ENCODE measurements at places on chromosomes 4 and X. TPM values are rescaled to one million over a fixed set of nuclear protein-coding genes. Genes with fewer than 3 reads are reported as not detected.

DNA sequence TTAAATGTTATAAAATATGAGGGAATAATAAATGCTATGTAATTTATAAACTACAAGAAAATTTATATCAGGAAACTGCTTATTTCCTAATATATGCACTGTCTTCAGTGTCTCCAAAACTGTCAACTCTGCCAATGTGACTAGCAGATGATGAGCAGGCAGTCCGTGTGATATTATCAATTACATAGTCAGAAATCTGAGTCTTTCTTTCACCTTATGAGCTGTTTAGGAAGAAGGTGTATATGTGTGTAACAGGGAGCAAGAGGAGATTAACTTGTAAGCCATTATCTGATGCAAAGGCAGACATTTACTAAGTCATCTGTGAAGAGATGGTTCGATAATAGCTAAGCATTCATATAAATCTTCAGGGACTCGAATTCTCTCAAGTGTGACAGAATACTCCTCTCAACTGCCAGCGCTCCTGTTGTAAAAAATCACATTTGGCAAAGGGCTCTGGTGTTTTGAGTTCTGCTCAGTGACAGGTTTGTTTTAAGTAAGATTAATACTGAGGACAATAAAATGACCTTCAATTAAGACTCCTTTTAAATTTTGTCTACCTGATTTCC is 79.7 kb downstream of the SNCA start:
- no peak for DNase-seq

GRCh38 chr4:24952667-24953066 is 39.8 kb upstream of the CCDC149 start:
- no peak for DNase-seq

The GAB3 gene
- total RNA-seq: 4.0 TPM

DNA sequence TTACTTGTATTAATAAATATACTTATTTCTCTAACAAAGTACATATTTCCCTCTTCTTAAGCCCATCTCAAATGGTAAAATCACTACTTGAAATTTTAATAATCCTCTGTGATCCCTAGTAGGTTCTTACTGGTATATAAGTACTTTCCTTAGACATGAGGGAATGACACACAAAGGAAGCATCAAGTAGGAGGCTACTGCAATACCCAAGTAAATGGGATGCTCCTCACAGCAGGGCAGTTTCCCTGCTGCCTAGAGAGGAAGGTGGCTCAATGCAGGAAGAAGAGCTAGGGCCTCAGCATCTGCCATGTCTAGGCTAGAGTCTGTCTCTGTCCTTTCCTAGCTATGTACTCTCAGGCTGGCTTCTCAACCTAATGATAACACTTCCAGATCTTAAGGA is 122.1 kb upstream of the DIPK2B start:
- DNase-seq: no peak

The PCDH18 gene
- total RNA-seq: not detected

GRCh38 chr4:158192439-158193158 is 17.7 kb upstream of the TMEM144 start:
- no peak for DNase-seq

- no peak for DNase-seq
Observed at GRCh38 chr4:128861856-128862518, 52.5 kb downstream of the JADE1 start.

The C4orf51 gene
- not detected for total RNA-seq

The PPBP gene
- total RNA-seq: not detected

The DUSP9 gene
- total RNA-seq: not detected

The PABPC5 gene
- not detected for total RNA-seq

- DNase-seq: no peak
Observed at GRCh38 chr4:103076747-103077347, at the start of gene SLC9B2. TSS of gene SLC9B2 (minus strand) at chr4:103076761. CDS start at chr4:103067550, 9,211 bp downstream.

DNA sequence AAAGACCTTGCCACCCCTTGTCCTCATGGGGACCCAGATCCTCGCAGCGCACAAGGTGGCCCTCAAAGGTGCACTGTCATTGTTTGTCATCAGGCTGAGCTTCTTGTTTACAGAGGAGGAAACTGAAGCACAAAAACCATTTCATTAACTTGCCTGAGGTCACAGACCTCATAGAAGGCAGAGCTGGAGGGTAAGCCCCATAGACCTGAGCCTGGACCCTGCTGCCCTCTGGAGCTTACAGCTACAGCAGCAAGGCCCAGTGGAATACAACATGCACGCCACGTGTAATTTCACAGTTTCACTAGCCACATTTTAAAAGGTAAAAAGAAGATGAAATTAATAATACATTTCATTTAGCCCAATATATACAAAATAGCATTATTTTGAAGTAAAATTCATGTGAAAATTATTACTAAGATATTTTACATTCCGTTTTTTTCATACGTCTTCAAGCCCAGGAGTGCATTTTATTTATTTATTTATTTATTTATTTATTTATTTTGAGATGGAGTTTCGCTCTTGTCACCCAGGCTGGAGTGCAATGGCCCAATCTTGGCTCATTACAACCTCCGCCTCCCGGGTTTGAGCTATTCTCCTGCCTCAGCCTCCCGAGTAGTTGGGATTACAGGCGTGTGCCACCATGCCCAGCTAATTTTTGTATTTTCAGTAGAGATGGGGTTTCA is 8.8 kb downstream of the JAKMIP1 start:
- DNase-seq: no peak

GRCh38 chr4:152369902-152370295 is 166.0 kb downstream of the FBXW7 start:
- no peak for DNase-seq

The PRPS2 gene
- total RNA-seq: 118 TPM

GRCh38 chr4:150385606-150386005 is 196.3 kb upstream of the MAB21L2 start:
- no peak for DNase-seq

- DNase-seq: no peak
Observed at GRCh38 chrX:130262231-130262630, 6.5 kb downstream of the ZNF280C start.

- DNase-seq: no peak
Observed at GRCh38 chrX:118174516-118175098, 58.0 kb upstream of the KLHL13 start.

The UBL4A gene
- total RNA-seq: 39.6 TPM

The LRRC66 gene
- total RNA-seq: 0.19 TPM

DNA sequence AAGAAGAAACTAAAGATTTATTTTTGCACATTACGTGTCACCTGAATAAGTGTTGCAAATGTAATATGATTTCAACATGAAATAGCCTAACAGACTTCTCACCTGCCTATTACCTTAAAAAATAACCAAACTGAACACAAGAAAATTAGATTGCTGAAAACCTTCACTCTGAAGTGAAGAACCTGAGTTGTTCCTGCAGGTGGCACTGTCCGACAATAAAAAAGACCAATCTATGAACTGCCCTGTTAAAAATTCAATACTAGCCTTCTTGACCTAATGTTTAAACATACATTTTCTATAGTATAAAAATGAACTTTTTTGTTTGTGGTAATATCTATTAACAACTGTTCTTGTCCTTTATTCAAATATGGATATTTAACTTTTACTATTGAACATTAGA is 69.2 kb upstream of the PNPLA4 start:
- peak; percentile 2 for DNase-seq

The ADAM29 gene
- not detected for total RNA-seq

GRCh38 chrX:105471597-105471996 is 251.1 kb upstream of the TEX13A start:
- DNase-seq: no peak

GRCh38 chr4:99323756-99324155 is 2.6 kb upstream of the ADH1B start:
- DNase-seq: no peak

DNA sequence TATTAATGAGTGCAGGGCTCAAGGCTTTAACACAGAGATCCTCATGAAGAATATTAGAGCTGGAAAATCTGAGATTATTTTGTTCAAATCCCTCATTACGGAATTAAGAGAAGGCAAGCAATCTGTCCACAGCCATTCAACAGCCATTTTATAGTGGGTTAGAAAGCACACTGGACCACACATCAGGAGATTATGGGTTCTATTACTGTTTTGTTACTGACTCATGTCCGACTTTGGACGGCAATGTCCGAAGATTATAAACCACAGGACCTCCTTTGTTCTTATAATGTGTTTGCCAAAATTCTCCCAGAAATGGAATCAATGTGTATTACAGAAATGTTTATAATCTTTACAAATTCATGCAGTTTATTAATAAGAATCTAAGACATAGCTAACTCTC is 8.1 kb downstream of the LAMTOR3 start:
- no peak for DNase-seq

- no peak for DNase-seq
Observed at GRCh38 chr4:185346975-185347601, 48.6 kb downstream of the LRP2BP start.

DNA sequence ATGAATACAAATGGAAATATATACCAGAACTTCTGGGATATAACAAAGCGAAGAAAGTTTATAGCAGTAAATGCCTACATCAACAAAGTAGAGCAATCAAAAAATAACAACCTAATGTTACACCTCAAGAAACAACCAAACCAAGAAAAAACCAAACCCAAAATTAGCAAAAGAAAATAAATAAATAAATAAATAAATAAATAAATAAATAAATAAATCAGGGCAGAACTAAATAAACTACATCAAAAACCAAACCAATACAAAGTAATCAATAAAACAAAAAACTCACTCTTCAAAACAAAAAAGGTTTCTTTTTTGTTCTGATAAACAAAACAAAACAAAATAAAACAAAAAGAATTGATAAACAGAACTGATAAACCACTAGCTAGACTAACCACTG is 88.4 kb upstream of the SPIN4 start:
- no peak for DNase-seq

DNA sequence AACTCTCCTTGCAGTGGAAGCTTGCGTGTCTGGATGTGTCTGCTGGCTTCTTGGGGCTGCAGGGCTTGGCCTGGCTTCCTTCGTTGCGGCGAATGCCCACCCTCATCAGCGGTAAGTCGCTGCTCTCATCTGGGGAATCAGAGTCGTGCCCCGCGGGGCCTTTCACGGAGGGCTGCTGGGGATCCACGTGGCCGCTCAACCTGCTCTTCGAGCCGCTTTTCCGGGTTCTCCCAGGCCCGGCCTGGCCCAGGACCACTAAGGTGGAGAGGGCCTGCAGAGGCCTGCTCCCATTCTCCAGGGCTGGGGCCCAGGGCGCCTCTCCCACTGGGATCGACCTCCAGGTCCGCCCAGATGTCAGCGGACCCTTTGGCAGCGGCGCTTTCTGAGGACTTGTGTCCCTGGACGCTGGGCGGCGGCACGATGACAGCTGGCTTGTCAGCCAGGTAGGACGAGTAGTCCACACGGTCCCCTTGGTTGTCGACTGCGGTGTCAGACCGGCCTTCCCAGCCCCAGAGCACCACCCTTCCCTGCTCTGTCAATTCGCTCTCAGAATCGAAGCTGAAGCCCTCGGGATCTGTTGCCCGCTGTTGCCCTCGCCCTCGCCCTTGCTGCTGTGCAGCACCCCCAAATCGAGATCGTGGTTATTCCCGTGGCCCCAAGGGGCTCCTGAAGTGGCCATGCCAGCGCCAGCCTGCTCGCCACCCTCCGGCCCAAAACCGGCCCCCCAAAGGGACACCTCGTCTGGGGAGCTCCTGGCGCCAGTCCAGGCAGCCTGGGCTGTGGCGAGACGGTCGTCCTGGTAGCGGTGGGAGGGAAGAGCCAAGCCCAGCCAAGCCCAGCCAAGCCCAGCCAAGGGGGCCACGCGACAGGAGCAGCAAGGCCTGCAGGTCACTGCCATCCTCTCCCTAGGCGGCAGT is 37.8 kb upstream of the NHSL2 start:
- no peak for DNase-seq

The FRMD7 gene
- not detected for total RNA-seq

The MAGEA6 gene
- total RNA-seq: not detected

DNA sequence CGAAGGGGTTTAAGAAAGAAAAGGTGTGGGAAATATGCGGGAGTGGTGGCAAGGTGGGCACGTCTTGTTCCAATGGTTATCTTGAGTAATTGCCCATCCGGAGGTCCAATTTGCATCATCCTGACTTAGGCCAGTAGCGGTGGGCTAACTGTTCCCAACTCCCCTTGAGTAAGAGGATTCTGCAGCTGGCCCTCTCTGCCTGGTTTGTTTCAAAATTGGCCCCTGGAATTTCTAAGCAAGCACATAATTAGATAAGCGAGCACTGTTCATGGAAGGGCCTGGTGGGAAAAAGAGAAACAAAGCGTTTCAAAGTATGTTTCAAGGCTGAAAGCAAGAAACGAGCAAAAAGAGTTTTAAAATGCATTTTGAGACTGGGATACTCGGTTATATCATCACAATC is 198.2 kb downstream of the CEP135 start:
- DNase-seq: no peak

The CD99 gene
- 64.1 TPM for total RNA-seq

- DNase-seq: no peak
Observed at GRCh38 chrX:17470136-17470535, 95.1 kb downstream of the NHS start.

GRCh38 chr4:138190452-138190858 is 51.7 kb downstream of the SLC7A11 start:
- no peak for DNase-seq

The HTN1 gene
- not detected for total RNA-seq

The GPC3 gene
- total RNA-seq: 1.4 TPM

The SOX3 gene
- total RNA-seq: not detected

The DCAF4L1 gene
- 0.27 TPM for total RNA-seq

The ARR3 gene
- not detected for total RNA-seq

DNA sequence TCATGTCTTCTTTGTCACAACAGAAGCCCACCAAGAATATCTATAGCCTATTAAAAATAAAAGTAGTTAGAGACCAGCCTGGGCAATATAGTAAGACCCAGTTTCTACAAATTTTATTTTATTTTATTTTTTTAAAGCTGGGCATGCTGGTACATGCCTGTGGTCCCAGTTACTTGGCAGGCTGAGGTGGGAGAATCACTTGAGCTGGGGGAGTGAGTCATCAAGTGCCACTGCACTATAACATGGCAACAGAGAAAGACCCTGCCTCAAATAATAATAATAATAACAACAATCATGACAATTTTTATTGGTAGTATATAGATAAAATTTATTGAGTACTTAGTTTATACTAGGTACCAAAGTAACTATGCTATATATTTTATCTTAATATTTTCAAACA is 93.0 kb upstream of the NPFFR2 start:
- no peak for DNase-seq

DNA sequence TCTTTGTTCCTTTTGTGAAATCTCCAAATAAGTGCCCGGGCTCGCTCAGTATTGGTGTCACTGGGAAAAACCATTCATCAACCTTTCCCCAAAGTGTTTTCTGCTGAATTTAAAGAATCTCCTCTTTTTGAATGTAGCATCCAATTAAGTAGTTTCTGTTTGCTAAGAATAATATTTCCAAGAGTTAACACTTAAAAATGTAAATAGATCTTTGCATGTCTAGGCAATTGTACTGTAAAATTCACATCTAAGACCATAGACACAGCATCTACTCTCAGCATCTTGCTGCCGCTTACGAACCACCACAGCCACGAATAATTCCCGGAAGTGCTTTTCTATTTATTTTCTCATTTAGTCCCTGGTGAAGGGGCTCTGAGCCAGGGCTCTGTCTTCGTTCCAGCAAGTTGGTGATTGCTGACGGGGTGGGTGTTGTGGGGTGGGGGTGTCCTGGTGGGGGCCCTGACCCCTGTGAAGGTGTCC is 1.4 kb downstream of the NSG1 start:
- no peak for DNase-seq

All from activated naive CD4-positive, alpha-beta T cell treated with anti-CD3 and anti-CD28 coated beads, Interleukin-2, amount 50 U/mL, for 72 hours (primary cell).